ENCODE measurements at places on chromosomes 1 and 21.
A peak's percentile ranks its signal among the peaks of the same experiment; 100 is the strongest.

DNA sequence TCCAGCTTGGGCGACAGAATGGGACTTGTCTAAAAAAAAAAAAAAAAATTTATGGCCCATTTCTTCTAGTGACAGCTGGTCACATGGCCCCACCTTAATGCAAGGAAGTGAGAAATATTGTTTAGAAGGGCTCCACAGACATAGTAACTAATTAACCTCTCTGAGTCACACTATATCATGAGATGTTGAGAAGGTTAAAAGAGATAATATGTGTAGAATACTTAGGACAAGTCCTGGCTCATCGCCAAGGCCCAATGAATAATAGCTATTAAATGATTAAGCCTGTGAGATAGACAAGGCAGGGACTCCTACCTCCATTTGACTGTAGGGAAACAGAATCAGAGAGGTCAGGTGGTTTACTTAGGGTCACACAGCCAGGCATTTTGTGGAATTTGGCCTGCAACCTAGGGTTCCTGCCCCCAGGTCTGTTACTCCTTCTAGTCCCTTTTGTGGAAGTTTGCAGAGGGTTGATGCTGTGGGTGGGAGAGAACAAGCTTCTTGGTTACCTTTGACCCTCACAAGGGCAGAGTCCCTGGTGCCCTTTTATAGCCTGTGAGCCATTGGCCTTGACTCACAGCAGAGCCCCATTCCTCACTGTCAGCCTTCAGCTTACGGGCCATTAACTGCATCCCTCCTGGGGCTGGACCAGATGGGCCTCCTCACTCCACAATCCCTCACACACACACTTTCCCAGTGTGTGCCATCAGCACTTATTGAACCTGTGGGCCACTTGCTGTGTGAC lies 48.5 kb downstream of the OPRD1 start:
- peak; percentile 6 for DNase-seq

- no peak for DNase-seq
Measured at GRCh38 chr21:38433471-38433870, 64.8 kb downstream of the ERG start.

DNA sequence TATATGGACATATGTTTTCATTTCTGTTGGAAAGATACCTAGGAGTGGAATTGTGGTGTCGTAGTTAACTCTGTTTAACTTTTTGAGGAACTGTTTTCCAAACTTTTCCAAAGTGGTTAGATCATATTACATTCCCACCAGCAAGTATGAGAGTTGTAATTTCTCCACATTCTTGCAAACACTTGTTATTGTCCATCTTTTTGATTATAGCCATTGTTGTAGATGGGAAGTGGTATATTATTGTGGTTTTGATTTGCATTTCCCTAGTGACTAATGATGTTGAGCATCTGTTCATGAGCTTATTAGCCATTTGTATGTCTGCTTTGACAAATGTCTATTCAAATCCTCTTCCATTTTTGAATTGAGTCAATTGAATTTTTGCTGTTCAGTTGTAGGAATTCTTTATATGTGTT lies 19.8 kb downstream of the CAMTA1 start:
- no peak for DNase-seq

GRCh38 chr1:27618341-27619082 lies 14.6 kb upstream of the AHDC1 start:
- no peak for DNase-seq

- DNase-seq: peak; percentile 40
Measured at GRCh38 chr1:55071477-55071876, 32.1 kb downstream of the PCSK9 start.

DNA sequence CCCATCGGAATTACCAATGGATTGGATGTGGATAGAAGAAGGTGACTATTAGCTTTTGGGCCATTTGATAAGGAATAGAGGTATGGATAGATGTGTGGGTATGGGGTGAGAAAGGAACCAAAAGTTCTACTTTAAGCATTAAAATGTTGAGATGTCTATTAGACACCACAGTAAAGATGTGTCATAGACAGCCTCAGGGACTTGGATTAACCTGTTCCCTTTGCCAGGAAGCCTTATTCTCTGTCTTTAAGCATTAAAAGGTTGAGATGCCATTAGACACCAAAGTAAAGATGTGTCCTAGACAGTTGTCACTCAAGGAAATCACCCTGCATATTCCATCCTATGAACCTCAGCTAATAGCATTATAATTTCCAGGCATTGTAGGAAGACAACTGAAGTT lies 11.0 kb upstream of the DENND1B start:
- DNase-seq: no peak

DNA sequence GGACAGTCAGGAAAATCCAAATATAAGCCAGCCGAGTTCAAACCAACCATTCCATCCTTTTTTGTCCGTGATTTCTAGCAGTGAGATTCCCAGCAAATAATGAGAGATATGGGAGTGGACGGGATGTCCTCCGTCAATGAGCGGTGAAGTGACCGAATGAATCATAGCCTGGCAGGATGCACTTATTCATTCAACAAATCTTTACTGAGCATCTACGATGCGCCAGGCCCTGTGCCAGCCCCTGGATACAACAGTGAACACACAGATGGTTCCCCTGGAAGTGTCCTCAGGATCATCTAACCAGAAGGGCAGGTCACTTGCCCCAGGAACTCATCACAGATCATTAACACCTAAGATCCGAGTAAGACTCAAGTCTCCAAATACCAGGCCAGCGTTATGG lies 8.2 kb upstream of the PLEKHA6 start:
- no peak for DNase-seq

GRCh38 chr1:15515022-15515663 lies 8.9 kb downstream of the CASP9 start:
- no peak for DNase-seq

GRCh38 chr1:218886101-218886871 lies 287.4 kb upstream of the LYPLAL1 start:
- no peak for DNase-seq

GRCh38 chr1:91827087-91827458 lies 58.9 kb downstream of the TGFBR3 start:
- no peak for DNase-seq

GRCh38 chr1:1858382-1859086 lies 32.4 kb downstream of the GNB1 start:
- DNase-seq: peak; percentile 58

- no peak for DNase-seq
Measured at GRCh38 chr1:228394571-228395394, 11.9 kb downstream of the TRIM11 start.

DNA sequence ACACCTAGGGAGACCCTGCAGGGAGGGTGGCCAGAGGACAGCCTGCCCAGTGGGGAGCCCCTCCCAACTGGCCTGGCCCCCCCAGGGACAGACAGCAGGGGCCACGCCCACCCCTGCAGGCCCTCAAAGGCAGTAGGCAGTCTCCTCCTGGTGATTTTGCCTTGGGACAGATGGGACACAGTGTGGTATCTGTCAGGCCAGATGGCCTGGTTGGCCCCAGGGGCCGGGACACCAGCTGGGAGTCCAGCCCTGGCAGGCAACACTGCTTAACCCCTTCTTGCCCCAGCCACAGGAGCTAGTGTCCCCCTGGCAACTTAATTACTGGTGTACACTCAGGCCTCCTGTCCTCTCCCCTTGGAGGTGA lies 17.8 kb downstream of the IFFO2 start:
- no peak for DNase-seq

DNA sequence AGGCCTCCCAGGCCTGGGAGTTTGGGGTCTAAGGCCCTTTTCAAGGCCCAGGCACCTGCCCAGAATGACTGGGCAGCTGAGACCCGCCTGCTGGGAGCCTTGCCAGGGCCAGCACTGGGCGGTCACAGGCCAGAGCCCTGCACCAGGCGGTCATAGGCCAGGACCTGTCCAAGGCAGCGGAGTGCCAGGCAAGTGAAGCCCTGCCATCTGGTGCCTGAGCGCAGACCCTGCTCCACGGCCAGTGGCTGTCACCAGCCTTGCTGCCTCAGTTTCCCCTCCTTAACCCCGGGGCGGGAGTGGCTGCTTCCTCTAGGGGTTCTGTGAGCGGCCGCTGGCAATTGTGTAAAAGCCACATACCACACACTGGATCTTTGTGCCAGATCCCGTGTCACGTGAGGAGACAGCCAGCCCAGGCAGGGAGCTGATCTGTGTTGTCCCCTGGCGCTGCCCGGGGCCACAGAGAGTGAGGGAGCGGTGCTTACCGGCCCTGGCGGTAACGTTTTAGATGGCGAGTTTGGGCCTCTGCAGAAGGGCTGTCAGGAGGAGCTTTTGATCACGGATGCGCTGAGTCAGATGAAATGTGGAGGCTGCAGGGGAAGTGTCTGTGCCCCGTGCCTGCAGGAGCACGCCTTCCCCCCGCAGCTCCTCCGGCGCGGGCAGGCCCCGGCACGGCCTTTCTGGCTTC lies 4.6 kb downstream of the COL18A1 start:
- DNase-seq: no peak

DNA sequence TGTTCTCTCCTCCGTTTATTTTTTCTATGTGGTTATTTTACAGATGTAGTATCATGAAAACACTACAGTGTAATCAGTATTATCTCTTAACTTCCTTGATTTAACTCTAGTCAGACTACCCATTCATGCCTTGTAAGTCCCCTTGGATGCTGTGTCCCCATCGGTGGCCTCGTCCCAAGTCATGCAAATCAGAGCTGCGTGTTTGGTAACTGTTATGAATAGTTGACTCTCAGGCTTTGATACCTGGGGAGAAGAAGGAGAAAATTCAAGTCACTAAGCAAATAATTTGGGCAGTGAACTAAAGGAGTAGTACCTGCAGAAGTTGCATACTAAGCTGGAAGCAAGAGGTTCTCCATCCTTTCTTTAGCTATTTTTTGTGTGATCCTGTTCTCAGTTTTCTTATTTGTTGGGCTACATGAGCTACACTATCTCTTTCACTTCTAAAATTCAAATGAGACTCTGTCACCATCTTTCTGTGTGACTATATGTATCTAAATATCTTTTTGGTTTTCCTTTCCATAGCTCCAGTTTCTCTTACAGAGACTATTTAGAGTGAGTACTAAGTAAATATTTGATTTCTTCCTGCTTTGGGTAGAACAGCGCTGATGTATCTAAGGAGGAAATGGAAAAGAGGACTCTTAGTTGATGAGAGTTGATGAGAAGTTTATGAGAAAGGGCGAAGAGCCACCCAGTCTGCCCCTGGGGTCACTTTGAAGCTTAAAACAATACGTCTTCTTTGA lies 50.9 kb downstream of the VANGL2 start:
- no peak for DNase-seq

DNA sequence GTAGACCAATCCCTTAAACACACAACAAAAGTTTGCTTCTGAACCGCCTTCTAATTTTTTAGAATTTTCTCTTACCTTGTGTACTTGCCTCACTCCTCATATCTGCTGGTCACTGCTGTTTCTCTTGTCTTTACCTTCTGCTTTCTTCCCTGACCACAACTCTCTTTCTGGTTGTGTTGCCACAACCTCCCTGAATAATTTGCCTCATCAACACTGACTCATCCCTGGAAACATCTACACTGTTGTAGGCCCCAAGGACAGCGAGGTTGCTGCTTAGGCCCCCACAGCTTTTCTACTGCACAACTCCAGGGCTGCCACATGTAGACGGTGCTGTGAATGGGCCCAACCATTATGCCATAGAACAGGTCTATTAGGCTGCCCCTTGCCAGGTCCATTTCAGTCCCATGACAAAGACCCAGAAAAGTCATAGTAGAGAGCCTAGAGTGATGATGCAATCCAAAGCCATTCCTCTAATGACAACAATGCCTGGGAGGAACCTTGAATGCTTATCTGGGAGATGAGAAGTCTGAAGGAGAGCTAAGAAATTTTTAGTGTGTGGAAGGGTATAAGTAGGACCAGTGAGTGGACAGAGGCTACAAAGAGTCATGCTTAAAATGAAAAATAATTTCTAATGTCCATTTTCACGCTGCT lies 36.6 kb upstream of the LCE5A start:
- no peak for DNase-seq

- DNase-seq: no peak
Measured at GRCh38 chr1:239805851-239806772, 285.6 kb upstream of the FMN2 start.

DNA sequence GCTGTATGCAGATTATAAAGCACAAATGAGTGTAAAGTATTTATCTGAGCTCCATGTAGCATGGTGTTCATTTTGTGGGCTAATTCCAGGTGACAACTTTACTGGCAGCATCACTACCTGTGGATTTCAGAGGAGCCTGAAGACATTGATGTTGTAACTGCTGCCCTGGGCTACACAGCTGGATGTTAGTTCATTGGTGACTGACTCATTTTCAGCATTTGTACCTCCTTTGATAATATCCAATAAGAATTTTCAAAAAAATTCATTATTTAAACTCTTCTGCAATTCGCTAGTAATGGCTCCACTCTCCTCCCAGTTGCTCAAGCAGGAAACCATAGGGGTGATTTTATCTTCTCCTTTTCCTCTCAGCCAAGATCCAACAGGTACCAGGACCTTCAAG lies 37.3 kb upstream of the HSD3B1 start:
- no peak for DNase-seq

GRCh38 chr1:151368393-151369301 lies 3.9 kb downstream of the SELENBP1 start:
- DNase-seq: peak; percentile 86

DNA sequence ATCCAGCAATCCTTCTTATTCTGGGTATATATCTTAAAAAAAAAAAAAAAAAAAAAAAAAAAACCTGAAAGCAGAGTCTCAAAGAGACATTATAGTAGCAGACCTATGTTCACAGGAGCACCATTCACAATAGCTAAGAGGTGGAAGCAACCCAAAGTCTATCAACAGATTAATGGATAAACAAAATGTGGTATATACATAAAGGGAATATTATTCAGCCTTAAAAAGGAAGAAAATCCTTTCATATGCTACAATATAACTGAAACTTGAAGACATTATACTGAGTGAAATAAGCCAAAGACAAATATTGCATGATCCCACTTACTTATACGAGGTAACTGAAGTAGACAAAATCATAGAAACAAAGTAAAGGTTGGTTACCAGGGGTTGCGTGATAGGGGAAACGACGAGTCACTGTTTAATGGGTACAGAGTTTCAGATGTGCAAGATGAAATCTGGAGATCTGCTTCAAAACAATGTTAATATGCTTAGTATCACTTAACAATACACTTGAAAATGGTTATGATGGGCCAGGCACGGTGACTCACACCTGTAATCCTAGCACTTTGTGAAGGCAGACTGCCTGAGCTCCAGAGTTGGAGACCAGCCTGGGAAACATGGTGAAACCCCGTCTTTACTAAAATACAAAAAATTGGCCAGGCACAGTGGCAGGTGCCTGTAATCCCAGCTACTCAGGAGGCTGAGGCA lies 29.5 kb downstream of the PIK3R3 start:
- DNase-seq: no peak

DNA sequence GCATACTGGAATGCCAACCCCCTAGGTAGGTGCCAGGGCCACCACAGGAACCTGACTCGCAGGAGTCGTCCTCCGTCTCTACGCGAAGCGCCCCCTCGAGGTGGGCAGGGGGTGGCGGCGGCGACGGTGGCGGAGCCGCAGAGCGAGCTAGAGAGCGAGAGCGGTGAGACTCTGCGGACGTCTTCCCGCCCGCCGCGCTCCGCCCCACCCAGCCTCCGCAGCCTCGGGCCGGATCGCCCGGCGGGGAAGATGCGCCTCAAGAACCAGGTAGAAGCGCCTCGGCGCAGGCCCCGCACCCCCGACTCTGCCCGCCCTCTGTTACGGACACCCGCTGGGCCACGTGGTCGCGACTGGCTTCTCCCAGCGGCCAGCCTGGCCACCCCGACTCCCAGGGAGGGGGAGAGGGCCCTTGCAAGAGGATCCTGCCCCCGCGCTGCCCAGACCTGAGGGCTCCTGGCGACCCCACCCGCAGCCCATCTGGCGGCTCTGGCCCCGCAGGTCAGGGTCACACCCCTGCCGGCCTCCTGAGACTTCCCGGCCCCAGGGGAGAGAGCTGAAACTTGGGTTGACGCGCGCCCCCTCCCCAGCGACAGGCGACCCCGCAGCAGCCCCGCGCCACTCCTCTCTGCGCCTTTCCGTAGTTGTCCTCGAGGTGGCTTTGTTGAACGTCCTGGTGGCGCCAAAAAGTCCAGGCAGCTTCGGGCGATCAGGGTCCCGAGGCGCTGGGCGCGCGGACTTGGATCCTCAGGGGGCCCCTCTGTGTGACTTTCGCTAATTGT lies 24.4 kb upstream of the AGBL4 start:
- DNase-seq: peak; percentile 23
